ENCODE measurements at places on chromosomes 1 and 21. TPM values are rescaled to one million over a fixed set of nuclear protein-coding genes. Genes with fewer than 3 reads are reported as not detected.

DNA sequence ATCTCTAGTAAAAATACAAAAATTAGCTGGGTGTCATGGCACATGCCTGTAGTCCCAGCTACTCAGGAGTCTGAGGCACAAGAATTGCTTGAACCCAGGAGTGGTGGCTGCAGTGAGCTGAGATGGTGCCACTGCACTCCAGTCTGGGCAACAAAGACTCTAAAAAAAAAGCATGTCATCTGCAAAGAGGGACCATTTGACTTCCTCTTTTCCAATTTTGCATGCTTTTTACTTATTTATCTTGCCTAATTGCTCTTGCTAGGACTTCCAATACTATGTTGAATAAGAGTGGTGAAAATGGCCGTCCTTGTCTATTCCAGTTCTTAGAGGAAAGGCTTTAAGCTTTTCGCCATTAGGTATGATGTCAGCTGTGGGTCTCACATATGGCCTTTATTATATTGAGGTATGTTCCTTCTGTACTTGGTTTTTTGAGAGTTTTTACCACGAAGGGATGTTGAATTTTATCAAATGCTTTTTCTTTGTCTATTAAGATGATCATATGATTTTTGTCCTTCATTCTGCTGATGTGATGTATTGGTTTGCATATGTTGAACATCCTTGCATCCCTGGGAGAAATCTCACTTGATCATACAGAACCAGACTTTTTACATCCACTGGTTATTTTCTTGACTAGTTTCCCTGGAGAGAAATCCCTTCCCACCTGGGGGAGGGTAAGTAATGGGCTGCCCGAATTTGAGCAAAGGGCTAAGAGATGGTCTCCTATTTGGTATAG is 17.0 kb upstream of the RAP1GAP start:
- no peak for DNase-seq

GRCh38 chr1:34409689-34410229 is 233.1 kb downstream of the C1orf94 start:
- no peak for DNase-seq

GRCh38 chr1:53074313-53075154 is 12.5 kb downstream of the PODN start:
- DNase-seq = no peak

- no peak for DNase-seq
These were observed 57.8 kb downstream of the EDARADD start for GRCh38 chr1:236451796-236452373.

DNA sequence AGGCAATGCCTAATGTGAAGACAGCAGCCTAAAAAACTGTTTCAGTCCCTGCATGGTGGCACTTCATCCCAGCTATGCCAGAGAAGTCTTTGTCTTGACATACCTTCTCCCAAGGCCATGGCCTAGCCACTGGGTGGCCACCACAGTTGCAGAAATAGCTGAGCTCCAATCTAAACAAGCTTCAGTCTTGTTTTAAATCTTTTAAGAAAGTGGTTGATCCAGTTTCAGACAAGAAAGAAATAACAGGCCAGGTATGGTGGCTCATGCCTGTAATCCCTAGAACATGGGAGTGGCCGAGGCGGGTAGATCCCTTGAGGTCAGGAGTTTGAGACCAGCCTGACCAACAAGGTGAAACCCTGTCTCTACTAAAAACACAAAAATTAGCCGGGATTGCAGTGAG is 600.0 kb upstream of the PLXNA2 start:
- no peak for DNase-seq

DNA sequence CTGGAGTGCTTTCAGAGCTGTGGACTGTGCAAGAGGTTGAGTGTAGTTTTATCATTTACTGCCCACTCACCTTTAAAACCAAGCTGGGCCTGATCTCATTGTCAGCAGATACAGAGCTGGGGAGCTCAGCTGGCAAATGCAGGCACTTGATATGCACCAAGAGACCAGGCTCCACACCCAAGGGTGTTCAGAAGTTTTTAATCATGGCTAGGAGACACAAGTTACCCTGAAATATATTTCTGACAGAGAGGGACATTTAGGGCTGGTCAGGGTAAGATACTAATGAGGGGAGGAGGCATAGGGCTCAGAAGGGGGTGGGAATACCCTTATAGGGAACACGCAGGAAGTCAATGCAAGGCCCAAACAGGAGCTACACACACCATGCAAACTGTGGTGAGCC is 153.7 kb downstream of the ELAVL4 start:
- no peak for DNase-seq

- DNase-seq = peak; percentile 95
These were observed 13.2 kb downstream of the AGRN start for GRCh38 chr1:1033009-1033587.

GRCh38 chr1:16905110-16905867 is 9.5 kb downstream of the RNU1-2 start:
- peak; percentile 86 for DNase-seq

DNA sequence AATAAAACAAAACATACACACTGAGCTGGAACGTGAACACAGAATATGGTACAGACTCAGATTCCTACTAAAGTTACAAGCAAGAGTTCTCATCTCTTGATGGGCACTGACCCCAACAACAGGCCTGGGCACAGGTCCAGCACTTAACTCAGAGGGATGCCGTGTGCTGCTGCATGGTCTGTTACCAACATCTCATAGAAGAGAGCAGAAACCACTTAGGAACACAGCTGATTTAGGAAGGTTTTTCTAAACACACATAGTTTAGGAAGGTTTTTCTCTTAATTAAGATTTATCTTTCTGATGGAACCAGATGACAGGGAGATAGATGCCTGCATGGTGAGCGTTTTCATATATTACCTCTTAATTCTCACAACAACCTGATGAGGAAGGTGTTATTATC is 1.5 kb downstream of the GCLM start:
- no peak for DNase-seq

GRCh38 chr1:233010146-233010545 is 59.7 kb downstream of the NTPCR start:
- no peak for DNase-seq

DNA sequence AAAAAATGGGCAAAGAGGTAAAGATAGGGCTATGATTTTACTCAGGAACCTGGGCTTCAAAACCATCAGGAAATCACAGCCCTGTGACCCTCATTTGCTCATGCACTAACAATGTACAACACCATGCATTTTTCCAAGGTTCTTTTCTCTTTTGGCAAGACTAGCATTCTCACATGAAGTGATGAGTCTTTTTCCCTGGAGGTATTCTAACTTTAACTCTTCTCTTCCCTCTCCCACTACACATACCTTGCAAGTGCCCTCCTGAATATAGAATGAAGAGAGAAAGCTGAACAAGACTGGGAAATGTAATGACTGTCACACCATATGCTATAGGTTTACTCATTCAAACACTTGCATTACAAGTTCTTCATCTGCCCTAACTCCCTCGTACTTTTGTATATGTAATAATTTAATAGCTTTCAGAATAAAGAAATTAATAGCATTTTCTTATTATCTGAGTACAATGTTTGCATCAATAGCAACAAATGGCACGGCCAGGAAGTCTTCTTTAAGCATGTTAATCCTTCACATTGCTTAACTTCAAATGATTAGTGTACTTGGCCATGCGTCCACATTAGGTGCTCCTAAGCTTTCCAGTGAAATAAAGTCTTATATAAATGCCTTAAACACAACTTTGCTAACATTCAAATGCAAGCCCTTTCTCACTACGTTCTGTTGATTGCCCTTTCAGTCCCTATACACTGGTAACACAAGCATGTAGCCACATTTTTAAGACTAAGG is 1.8 kb downstream of the NIBAN1 start:
- DNase-seq = no peak

DNA sequence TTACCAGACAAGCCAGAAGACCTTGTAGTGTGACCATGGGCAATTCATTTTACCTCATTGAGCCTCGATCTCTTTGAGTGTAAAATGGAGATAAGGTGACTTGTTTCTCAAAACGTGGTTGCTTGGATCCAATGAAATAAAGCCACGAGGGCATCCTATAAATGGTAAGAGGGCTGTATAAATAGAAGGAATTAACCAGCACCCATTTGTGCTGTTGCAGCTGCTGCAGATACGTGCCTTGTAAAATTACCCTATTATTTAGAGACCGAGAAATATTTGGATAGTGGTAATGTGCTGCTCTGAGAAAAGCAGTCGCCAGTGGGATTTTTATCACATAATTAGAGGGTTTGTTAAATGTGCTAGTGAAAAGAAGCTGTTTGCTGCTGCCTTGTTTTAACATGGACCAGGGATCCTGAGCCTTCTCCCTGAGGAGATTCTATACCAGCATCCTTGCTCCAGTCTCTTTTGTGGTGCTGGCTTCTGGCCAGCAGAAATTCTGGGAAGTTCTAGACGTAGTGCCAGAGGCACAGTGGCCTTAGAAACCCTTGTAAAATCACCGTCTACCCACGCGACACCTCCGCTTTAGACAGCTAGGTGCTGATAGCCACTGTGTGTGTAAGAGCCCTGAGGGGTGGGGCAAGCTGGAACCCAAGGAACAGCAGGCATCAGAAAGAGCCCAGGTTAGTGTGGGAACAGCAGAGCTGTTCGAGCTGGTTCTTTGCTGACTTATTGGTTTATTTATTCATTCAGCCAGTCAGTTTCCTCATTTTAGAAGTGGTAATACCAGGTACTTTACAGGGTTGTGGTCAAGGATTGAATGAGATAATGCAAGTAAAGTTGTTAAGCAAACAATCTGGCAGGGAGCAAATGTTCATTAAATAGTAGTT is 137.5 kb downstream of the NOS1AP start:
- no peak for DNase-seq

DNA sequence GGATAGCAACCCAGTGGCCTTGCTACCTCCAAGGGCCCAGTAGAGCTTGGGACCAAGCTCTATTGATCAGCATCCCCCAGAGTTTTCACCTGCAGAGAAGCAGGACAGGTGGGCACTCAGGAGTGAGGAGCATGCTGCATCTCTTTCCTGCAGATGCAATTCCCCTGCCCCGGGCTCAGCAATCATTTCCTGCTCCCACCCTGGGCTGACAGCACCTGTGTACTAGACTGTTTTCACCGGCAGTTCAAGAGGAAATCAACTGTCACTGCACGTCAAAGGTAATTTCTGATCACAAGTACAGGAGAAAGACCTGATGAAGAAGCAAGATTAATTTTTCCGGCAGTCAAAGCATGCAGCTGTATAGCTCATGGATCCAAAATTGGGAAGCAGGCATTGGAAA is 8.8 kb upstream of the NT5C1A start:
- no peak for DNase-seq

DNA sequence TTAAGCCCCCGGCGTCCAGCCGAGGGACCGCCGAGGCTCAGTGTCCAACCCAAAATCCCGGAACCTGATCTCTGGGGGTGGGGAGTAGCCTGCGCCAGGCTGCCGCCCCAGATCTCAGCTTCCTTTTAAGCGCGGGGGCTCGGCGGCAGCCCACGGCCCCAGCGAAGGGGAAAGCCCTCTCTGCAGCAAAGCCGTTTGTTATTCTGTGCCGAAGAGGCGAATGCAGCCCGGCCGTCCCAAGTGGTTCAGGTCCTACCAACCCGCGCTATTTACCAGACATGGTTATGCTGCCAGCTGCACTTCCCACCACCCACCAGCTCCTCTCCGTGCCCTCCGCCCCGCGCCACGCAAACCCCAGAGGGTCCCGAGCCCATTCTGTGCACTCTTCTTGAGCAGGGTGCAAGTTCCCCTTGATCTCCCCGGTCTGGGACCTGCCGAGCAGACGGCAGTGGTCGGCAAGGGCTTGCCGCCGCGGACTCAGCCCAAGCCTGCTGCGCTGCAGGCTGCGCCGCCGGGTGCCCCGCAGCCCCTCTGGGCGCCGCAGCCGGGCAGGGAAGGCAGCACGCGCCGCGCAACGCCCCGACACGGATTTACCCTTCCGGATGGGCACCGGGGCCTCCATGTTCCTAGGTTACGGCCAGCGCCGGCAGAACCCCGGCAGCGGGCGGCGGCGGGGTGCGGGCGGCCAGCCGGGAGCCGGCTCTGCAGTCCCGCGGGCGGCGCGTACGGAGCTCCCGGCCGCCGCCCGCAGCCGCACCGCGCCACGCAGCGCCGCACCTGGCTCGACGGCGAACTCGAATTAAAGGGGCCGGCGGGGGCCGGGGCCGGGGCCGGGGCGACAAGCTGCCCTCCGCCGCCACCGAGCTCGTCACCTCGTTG is 738 bp upstream of the KCNA2 start:
- DNase-seq = no peak

GRCh38 chr1:25137106-25137505 is 95.2 kb downstream of the SYF2 start:
- DNase-seq = no peak

GRCh38 chr1:53967409-53968124 is 21.4 kb downstream of the LRRC42 start:
- DNase-seq = no peak

DNA sequence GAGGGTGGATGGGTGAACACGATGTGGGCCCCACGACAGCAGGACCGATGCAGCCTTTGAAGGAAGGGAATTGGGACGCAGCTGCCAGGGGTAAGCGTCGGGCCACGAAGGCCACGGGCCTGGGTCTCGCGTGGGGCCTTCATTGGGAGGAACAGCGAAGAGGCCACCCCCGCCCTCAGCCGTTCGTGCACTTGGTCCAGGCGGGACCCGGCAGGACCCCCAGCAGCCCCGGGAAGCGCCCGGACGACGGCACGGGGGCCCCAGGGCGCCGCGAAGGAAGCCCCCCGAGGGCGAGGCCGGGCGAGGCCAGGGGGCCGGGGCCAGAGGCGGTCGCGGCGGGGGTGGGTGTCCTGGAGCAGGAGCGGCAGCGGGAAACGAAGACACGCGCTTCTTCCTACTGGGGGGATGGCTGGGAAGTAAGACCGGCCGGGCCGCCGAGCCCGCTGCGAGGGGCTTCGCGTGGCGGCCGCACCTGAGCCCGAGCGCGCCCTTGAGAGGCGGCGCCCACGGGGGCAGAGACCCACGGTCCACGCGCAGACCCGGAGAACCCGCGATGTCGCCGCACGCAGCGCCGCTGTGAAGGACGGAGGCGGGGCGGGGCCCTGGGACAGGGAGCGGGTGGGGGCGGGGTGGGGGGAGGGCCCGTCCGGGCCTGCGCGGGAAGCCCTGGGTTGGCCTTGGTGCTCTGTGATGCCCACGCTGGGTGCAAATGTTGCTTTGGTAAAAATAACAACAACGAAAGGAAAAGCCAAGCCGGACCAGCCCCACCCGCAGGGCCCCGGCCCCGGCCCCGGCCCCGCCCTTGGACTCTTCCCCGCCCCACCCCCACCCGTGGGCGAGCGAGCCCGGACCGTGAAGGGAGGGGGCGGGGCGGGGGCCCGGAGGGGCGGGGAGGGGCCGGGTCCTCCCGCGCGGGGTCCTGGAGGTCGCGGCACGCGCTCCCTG is 56.0 kb upstream of the ADARB1 start:
- DNase-seq = no peak

DNA sequence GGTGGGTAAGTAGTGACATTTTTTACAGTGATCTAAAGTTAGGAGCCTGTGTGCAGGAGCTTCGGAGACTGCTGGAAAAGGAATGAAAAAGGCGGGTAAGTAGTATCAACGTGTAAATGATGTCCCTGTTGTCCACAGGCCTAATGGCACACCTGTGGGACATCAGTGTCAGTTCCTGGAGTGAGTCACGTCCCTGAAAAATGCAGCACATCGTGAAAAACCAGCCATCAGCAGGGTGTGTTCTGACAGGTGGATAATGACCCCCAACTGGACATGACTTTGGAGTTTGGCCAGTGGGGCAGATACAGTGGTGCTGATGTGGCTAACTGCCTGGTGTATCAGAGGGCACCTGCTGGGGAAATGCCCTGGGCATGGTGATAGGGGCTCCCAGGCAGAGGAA is 12.0 kb upstream of the PRDM15 start:
- DNase-seq = no peak

Gene ADAMTS5
- 8.0 TPM for total RNA-seq

Gene IVL
- 250 TPM for total RNA-seq

Gene AIM2
- 3.5 TPM for total RNA-seq

Gene F11R
- 125 TPM for total RNA-seq

Gene KLHDC8A
- total RNA-seq = not detected

Gene OR6N1
- not detected for total RNA-seq

Gene PLA2G2C
- 0.10 TPM for total RNA-seq

Gene LCE3E
- 16.7 TPM for total RNA-seq

Measured in lower leg skin (tissue), 4 donors.